Activated CD4-positive, alpha-beta memory T cell treated with anti-CD3 and anti-CD28 coated beads for 36 hours (primary cell): ENCODE measurements at places on chromosomes 7 and 10. TPM values are rescaled to one million over a fixed set of nuclear protein-coding genes. Genes with fewer than 3 reads are reported as not detected.

Gene NT5C3A
- total RNA-seq = 38.5 TPM

Gene TLL2
- total RNA-seq = 0.05 TPM

Gene CLDN3
- not detected for total RNA-seq

Gene PRKAR2B
- total RNA-seq = 1.4 TPM

DNA sequence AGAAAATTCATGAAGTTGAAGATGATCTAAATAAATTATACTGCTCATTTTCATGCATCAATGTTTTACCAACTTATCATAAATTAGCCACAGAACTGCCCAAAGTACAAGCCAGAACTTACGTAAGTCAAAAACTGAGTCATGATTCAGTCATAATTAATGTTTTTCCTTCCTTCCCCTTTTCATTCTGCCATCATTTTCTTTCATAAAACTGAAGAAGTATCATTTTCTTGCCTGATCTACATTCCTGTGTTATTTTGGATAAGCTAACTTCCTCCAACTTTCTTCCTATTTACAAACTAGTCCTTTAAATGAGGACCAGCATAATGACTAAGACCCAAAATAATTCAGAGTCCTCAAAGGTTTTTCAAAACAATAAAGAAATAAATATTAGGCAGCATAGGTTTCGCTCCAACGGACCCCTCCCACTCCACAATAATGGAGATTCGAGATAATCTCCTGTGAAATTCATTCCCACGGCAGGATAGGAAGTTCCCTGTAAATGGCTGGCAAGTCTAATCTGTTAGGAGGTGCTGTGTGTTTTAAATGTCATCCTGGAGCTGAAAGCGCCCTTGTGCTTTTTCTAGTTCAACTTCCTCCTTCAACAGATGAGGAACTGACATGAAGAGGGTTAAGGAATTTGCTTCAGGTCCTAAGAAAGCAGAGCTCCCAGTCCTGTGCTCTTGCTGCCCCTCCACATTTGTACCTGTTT, 218.9 kb downstream of the DOCK4 start:
- DNase-seq = no peak

DNA sequence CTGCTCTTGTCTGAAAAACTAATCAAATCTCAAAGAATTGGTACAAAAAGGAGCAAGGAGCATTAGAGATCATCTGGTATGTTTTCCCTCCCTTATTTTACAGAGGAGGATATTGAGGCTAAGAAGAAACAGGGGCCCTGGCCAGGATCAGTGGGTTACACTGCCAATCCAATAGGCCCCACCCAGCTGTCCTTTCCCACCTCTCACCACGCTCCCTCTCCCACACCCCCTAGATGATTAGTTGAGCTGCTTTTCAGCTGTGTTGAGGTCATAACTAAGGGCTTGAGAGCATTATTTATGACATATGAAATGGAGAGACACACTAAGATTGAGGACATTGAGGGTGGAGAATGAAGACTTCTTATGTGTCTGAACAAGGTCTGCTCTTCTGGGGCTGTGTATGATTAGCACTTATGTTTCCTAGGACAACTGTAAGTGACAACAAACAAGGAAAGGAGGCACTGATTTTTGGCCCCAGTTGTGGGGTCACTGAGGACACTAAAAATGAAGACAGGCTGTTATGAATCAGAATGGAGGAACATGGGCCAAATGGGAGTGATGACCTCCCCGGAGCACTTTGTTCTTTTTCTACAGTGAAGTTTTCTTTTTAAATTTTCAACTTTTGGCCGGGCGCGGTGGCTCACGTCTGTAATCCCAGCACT, 26.5 kb downstream of the VWA2 start:
- DNase-seq = no peak

DNA sequence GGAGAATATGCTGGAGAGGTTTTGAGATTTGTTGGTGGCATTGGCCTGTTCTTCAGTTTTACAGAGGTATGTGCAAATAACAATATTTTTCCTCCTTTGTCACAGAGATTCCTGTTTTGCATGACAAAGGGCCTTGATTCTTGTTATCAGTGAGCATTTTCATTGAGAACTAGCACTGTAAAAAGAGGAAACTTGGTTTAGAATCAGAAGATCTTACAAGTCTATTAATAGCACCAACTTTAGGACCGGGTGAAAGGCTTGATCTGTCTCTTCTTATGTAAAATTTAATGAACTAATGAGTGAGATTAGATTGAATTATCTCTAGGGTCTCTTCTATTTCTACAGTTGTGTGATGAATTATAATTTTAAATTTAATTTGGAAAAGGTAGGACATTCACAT, 25.5 kb downstream of the TSPAN13 start:
- DNase-seq = no peak
